ENCODE measurements at places on chromosomes 3 and 15.

GRCh38 chr3:124745756-124746155 is 15.5 kb downstream of the UMPS start:
- no peak for DNase-seq

DNA sequence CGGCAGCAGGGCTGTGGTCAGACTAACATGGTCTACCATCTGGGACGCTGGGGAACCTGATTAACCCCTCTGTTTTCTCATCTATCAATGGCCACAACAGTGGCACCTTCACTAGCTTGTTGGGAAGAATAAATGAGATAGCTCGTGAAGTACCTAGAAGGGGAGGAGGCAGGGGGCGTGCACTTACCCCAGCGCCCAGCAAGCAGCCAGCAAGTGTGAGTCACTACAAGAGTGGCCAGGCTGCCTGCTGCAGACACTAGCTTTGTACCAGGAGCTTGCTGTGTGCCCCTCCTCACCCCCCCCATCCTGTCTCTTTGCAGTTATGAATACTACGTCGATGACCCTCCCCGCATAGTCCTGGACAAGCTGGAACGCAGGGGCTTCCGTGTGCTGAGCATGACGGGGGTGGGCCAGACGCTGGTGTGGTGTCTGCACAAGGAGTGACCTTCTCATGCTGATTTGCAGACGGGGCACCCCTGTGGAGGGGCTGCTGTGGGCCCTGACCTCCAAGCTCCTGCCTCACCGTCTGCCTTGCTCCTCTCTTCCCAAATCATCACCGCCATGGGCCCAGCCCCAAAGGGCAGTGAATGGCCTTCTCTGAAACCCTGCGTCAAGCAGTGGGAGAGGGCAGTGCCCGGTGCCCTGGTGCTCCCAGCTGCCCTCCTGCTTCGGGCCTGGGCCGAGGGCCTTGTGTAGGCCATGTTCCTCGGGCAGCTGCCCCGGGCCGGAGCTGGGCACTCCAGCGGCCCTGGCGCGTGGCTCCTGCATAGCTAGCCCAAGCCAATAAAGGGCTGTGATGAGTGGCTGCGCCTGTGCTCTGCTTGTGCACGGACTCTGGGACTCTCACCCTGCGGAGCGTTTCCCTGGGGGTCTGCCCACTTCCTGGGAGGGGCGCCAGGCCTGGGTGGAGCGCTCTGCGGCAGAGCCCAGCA is 2.6 kb upstream of the C15orf62 start:
- DNase-seq = no peak

DNA sequence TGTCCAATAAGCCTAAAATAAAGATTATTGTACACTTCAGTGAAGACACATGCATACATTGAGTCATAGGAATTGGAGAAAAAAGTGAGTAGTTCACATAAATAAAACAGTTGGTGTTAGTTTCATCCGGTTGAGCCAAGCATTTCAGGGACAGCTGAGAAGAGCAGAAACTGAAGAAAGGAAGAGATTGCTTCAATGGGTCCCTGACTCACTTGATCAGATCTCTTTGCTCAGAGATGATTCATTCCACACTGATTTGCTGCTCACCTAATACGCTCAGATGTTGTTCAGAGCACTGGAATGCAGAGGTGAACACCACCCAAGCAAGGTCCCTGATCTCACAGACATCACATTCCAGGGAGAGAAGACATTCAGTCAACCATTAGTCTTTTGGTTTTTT is 93.7 kb downstream of the RAD18 start:
- DNase-seq = no peak

DNA sequence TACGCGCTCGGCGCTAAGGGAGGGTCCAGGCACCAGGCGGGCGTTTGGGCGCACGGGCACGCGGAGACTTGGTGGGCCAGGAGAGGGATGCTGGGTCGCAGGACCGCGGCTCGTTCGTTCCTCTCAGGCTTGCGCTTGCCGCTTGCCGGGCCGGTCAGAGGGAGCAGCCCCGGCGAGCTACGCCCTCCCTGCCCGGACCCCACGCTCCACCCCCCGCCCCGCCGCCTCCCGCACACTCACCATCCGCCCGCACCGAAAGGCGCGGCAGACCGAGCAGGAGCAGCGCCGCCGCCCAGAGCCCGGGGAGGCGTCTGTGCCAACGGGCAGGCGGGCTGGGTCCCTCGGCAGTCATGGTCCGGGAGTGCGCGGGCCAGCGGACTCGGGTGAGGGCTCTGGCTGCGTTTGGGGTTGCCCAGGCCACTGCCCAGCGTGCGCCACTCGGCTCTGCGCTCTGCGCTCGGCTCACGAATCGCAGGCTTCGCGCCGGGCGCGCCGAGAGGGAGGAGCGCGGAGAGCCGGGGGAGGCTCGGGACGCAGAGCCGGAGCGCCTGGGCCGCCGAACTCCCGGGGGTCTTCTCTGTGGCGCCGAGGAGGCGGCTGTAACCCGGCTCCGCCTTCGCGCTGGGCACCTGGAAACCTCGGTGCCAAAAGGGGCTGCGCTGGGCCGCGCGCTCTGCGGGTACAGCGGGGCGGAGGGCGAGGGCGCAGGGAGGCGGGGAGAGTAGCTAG is at the start of gene SUSD5:
Gene SUSD5 (minus strand): TSS at position 365 of the 729 bp plus-strand sequence. CDS start 13 bp downstream, at position 352.
- DNase-seq = no peak

DNA sequence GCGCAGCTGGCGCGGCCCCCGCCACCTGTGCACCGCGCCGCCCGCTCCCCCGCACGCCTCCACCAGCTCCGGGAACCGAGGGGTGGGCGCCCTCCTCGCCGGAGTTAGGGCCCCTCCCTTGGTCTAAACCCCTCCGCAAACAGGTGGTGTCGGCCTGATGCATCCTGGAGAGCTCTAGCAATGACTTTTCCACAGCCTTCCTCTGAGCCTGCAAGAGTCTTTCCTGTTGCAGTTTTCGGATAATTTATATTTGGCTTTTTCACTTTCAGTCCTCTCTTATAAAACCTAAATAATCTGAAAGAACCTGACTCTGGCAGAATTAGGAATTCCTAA is 334 bp upstream of the IGSF11 start:
- DNase-seq = no peak

DNA sequence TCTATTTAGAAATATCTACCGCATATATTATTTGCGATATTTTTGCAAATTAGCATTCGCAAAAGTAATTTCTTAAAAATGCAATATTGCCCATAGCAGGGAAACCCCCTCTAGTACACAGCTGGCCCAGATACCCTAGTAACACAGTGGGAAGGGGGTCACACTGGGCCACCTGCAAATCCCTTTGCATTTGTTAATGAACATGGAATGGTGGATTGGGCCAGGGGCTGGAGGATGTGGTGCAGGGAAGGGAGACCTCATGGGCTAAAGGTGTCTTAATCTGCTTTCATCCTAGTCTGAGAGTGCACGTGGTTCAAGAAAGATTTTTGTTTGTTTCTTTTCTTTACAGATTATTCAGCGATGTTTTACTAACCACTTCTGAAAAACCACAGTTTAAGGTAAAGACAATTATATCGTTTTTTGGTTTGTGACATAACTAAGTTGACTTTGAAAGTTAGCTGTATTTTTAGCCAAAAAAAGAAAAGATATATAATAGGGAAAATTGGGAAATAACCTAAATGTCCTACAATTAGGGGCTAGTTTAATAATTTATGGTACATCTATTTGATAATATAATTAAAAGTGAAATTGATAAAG is 30.0 kb downstream of the PDHB start:
- DNase-seq = no peak

DNA sequence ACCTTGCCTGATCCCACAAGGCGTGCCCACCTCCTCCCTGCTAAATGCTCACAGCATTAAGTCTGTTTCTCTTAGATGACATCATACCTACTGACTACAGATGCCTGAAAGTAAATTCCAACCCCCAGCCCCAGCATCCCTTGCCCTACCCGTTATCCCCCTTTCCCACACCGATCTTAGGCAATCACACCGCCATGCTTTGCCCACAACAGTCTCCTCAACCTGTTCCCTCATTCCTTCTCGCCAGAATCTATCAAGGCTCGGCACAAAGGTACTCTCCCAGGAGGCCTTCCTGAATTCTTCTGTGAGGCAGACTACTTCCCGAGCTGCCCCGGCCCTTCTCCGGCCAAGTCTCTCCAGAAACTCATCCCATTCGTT is 789 bp upstream of the SEC61A1 start:
- no peak for DNase-seq
